Right lung (tissue), 10 donors: ENCODE measurements at places on chromosomes 2 and 18.

DNA sequence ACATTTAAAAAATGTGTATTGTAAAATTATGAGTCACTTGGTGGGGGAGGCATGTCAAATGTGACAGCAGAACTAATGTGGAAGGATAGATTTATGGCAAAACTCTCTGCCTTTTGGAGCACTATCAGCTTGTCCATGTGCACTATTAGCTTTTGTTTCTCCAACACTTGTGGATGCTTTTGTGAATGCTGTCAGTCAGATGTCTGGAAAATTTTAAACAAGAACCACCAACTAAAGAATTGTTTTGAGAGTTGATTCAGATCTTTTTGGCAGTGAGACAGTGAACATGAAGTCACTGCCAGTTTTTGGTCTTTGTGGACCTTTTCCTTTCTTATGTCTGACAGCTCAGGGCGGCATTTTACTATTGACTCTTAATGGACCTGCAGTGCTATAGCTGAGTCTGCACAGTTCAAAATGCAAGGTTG is 72.4 kb downstream of the KIAA1328 start:
- DNase-seq, result no peak

GRCh38 chr2:37730037-37730818 is 58.8 kb upstream of the CDC42EP3 start:
- DNase-seq, result no peak

GRCh38 chr2:156470975-156471583 is 34.9 kb downstream of the GPD2 start:
- DNase-seq, result no peak

DNA sequence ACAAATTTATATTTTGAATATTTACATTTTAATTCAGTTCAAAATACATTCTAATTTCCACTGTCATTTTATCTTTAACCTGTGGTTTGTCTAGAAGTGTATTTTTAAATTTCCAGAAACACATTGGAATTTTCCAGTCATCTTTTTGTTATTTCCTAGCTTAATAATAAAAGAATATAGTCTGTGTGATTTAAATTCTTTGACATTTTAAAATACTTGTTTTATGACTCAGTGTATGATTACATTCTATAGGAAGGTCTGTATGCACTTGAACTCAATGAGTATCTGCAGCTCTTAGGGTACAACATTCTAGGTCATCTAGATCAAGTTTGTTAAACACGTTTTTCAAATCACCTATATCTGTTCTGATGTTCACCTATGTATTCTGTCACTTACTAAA is 88.3 kb upstream of the MBOAT2 start:
- no peak for DNase-seq

- no peak for DNase-seq
Observed at GRCh38 chr2:230922951-230923717, 1.9 kb downstream of the GPR55 start.

- no peak for DNase-seq
Observed at GRCh38 chr2:156181208-156181607, 151.3 kb downstream of the NR4A2 start.

- DNase-seq, result no peak
Observed at GRCh38 chr18:77057006-77057395, 75.6 kb downstream of the MBP start.

DNA sequence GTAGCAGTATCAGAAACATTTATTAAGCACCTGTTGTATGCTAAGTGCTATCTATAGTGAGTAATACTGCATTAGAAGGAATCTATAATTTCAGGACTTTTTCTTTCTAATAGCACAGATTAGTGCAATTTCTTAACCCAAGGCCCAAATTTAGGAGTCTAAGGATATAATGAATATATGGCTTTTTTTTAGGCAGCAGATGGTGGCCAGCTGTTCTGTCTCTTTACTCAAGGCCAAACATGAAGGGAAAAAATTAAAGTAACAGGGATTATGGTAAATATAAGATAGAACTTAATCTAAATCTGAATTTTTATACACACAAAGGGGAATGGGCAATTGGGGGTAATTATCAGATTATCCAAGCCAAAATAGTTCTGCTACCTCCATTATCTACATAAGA is 230.6 kb upstream of the SP5 start:
- DNase-seq, result no peak

DNA sequence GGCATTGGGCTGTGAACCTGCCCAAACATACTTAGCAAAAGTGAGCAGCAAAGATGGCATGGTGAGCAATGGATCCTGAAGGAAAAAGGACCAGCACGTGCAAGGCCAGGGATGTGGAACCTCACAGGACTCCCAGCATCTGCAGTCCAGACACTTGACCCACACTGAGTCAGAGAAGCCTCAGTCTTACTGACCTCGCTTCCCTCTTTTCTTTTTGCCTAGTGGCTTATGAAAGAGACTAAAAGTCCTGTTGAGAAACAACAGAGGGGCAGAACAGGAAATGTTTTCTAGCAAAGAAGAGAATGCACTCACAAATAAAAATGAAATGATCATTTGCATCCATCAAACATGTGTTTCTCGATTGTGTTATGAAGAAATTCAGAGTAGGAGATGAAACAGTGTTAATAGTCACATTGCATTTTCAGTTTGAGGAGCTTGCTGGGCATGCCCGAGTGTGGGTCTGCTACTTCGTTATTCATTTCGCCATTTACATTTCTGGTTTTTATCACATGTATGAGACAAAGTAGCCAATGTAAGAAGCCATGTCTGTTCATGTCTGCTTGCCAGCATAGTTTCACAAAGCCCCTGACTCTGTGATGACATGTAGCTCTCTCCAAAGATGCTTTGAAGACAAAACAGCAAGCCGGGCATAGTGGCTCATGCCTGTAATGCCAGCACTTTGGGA is 118.4 kb downstream of the INO80D start:
- no peak for DNase-seq

DNA sequence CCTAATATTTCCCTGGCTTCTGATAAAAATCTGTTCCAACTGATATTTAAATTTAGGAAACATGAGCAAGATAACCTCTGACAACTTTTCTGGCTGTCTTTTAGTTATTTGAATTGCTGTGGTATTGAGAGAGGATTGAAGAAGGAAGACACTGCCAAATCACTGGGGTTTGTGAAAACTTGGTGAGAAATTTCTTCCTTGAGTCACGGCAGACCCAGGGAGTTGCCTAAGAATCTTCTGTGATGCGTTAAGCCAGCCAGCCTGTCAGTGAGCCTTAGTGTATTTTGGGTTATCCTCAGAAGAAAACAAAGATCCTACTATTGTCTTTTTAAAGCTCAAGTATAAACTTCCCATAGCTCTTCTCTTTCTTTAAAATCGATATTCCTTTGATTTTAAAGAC is 17.5 kb upstream of the DOK6 start:
- no peak for DNase-seq

DNA sequence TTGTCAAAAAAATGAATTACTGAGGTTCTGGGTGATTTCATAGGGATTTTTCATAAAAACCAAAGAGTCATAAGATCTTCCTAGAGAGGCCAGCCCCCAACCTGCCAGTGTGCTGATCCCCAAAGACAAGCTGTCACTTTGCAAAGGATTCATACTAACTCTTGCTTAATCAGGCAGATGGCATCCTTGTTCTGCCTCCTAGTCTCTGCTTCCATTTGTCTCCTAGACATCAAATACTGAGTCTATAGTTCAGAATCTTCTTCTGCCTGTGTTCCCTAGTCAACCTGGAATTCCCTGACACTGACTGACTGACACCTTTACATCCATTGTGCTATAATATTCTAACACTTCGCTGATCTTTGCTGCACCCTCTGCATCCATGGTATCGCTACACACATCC is 84.9 kb downstream of the SLC8A1 start:
- DNase-seq, result no peak

- no peak for DNase-seq
Observed at GRCh38 chr18:55920063-55920462, 332.1 kb upstream of the TCF4 start.

DNA sequence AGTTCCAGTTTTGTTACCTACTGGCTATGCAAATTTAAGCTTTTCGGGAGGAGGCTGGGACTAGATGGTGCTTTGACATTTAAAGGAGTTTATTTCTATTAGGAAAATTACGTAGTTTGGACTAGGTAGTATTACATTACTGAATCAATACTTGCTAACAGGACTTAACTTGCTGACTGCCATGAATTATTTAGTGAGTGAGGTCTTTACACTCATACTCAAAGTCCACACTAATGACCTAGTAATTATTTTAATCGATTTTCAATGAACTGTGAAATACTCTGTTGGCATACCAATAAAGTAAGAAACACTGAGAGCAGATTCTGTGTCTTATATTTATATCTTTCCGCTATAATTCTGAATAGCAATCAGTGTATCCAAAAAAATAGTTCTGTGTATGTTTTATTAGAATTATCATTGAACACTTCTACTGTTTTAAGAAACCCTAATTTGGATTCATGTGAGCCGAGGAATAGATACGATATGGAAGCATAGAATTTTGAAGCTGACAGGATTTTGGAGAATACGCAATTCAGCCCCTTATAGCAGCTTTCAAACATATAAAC is 55.0 kb downstream of the CHST9 start:
- no peak for DNase-seq

DNA sequence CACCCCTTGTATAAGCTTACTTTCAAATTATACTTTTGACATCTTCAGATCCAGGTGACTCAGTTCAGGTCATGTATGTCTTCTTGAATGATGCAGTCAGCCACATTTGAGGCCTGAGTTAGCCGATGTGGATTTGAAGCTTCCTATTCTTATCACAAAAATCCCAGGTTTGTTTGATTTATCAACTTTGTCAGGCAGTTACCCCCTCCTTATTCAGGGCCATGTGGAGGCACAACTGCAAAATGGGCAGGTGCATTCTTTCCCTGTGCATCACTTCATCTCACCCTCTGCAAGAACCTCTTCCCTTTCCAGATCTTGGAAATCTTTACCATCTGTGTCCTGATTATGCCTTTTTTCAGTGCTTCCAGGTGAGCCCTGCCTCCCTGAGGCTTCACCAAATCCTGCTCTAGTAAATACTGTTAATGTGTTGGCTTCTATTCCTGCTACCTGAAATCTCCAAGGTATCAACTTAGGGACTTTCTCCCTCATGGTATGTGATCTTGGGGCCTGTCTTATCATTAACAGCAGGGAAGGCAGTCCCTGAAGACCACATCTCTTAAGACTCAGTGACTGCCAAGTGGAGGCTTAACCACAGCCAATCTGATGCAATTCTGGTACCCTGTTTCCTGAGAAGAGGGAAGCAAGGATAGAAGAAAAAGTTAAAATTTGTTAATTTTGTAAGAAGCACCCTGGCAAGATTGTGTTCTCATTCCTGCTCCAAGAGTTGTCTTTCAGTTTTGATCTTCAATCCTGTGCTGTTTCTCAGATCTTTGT is 9.4 kb upstream of the ARHGAP28 start:
- no peak for DNase-seq

DNA sequence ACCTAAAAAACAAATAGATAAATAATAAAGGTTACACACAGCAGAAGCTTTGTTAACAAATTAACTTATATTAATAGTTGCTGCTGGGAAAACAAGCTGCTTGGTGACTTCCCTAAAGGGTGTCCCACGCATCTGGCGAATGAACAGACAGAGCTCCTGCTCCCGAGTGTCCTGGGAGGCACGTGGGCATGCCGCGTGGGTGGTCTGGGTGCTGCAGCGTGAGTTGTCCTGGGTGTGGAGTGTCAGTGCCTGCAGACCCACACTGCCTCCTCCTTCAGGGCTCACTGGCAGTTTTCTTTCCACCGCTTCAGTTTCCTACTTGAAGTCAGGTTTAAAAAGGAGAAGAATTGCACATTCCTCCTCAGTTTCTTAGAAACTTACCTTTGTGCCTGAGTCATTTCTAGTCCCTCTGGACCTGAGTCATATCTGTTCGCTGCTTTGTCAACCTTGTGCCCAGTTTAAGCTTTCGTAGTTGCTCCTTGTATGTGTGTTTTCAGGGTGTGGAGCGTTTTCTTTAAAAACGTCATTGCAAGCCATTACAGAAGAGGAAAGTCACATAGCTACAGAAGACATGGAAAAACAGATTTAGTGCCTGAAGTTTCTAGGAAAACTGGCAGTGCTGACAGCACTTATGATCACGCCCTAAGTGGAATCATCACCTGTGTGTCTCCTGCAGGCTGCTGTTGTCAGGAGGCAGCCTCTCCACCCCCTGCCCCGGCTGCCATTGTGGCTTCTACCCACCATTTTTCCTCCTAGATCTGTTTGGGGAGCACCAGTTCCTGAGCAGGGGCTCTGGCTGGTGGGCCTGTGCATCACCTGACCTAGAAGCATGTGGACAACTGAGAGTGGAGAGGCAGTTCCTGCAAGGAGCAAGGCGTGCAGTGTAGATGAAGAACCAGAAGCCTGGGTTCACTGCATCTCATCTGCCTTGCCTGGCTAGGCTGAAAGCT is 24.5 kb downstream of the IMPA2 start:
- DNase-seq, result no peak

DNA sequence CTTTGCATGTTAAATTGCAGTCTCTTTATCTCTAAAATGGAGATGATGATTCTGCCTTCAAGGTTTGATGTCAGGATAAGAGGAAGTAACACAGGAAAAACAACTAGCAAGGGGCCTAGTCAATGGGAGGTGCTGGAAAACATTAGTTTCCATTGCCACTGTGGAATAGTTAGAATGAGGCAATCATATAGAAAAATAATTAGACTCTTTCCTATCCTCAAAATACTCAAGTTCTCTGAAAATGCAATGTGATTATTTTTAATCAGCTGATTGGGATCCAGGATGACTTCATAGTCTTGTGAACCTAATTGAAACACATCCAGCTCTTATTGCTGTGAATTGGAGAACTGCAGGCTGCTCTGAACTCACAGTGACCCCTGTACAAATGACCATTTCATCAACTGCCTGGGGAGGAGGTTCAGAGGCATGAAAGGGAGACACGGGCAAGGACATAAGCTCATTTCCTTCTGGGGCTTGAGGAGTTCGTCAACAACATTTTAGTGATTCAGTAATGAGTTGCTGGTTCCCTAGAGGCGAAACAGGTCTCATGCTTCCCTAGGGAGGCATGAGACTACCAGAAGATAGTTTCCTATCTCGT is 422.5 kb downstream of the LPIN1 start:
- DNase-seq, result no peak

DNA sequence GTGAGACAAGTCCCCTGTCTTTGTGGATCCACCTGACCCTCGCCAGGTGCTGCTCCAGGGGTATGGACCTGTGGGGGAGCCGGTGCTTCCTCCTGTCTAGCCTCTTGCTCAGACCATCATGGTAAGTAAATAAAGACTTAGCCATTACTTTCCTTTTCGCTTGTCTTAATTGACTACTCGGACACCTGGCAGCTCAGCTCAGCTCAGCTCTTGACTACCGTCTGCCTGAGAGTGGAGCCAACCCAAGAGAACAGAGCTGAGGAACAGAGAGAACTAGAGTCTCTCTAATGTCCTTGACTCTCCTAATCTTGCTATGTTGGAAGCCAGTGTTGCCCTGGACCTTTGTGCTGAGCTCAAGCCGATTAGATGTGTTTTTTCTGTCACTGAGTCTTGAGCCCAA is 170.3 kb upstream of the CXCR4 start:
- DNase-seq, result no peak
